ENCODE measurements at places on chromosomes 4 and X.

GRCh38 chrX:69813677-69814076 is 197.8 kb downstream of the EDA start:
- no peak for DNase-seq

- DNase-seq: no peak
Observed at GRCh38 chr4:113869743-113870375, 108.3 kb upstream of the CAMK2D start.

DNA sequence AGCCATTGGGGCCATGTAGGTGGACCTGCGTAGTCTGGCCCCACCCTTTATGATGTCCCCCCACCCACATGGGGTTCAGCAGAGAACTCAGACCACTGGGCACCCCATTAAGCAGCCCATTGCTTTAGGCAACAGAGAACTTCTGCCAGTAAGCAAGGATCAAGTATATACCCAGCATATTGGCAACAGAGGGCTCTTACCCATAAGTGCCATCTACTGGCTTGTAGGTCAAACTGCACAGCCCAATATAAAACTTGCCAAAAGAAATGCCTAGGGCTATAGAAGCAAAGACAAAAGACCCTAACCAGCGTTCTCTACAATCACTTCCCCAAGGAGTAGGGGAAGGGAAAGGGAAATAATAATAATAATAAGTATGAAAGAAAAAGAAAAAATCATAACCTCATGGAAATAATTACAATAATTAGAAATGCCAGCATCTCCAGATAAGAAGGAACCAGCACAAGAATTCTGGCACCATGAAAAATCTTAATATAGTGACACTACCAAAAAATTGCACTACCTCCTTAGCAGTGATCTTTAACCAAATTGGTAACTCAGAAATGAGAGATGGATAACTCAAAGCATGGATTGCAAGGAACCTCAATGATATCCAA is 1090.7 kb downstream of the FAT4 start:
- DNase-seq: no peak

GRCh38 chr4:38152721-38153386 is 192.7 kb downstream of the PTTG2 start:
- no peak for DNase-seq

DNA sequence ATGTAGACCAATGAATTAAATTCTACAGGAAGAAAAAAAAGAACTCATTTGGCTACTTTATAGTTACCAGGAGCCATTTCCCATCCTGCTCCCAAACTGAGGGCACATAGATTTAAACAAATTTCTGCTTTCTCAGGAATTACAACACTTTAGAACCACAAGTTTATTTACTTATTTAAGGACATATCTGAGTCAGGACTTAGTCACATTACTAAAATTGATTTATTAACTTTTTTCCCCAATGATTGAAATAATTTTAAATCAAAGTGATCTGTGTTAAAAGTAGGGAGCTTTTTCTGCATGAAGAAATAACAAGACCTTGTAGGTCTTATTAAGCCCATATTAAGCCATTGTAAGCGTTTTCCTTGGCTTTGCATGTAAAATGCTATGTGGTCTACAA is 291.0 kb upstream of the HAND2 start:
- no peak for DNase-seq

GRCh38 chr4:59838236-59838635 is 1361.9 kb upstream of the ADGRL3 start:
- no peak for DNase-seq

- no peak for DNase-seq
Observed at GRCh38 chrX:108165383-108166111, 74.0 kb downstream of the ATG4A start.

GRCh38 chrX:43898406-43899035 is 16.3 kb upstream of the MAOB start:
- no peak for DNase-seq

DNA sequence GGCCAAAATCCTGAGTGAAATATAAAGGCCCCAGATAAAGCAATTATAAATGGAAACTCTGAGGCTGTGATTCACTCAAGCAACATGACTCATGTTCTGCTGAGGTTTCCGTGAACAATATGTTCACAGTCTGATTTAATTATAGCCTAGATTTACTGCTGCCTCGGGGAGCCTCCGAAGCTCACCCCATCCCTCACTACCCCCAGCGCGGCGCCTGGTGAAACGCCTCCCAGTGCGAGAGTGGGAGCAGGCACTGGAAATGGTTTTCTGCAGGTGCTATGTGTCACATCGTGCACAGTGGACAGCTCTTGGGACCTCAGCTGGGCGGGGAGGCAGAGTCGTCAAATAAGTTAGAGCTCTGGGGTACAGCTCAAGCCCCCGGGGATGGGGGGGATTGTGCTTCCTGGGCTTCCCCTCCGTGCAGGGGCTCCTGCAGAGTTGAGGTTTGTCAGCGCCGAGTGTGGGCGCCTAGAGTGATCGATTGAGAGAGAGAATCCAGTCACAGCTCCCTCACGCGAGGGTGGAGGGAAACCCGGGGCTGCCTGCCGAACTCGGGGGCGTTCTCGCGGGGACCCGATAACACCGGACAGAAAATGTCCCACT is 110.6 kb downstream of the PHKA2 start:
- no peak for DNase-seq

Data from stimulated activated CD8-positive, alpha-beta memory T cell treated with anti-CD3 and anti-CD28 coated beads, Interleukin-7, amount 100 ng/mL, for 1 hour (primary cell).